ENCODE measurements at places on chromosomes 7 and 10.

DNA sequence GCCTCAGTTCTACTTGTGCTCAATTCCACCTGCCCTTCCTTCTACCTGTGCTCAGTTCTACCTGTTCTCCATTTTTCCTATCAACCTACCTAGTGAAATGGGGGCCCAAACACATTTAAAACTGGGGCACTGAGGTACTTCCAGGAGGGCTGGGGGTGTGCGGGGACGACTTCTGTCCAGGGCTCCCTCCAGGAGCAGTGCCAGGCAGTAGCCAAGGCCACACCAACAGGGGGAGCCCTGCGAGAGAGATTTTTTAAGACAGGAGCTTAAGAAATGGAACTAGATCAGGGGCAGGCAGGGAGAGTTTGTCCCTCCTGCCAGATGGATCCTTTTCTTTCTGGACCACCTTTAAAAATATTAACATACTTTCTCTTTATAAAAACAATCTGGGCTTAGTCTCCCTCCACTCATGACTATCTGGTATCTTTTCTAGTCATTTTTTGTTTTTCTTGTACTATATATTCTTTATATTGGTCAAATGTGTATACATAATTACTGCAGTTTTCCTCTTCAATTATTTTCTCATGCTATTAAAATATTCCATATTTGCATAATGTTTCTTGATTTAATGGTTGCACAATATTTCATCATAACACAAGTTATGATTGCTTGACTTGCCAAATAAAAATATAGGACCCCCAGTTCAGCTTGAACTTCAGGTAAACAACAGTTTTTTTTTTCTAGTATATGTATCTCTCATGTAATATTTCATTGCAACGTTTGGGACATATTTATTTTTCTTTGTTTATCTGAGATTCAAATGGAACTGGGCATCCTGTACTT is 47.3 kb upstream of the INSYN2A start:
- no peak for DNase-seq

GRCh38 chr7:47044625-47045024 is 537.3 kb downstream of the TNS3 start:
- DNase-seq: no peak

- no peak for DNase-seq
Measured at GRCh38 chr10:124875596-124875995, 66.3 kb upstream of the ZRANB1 start.

DNA sequence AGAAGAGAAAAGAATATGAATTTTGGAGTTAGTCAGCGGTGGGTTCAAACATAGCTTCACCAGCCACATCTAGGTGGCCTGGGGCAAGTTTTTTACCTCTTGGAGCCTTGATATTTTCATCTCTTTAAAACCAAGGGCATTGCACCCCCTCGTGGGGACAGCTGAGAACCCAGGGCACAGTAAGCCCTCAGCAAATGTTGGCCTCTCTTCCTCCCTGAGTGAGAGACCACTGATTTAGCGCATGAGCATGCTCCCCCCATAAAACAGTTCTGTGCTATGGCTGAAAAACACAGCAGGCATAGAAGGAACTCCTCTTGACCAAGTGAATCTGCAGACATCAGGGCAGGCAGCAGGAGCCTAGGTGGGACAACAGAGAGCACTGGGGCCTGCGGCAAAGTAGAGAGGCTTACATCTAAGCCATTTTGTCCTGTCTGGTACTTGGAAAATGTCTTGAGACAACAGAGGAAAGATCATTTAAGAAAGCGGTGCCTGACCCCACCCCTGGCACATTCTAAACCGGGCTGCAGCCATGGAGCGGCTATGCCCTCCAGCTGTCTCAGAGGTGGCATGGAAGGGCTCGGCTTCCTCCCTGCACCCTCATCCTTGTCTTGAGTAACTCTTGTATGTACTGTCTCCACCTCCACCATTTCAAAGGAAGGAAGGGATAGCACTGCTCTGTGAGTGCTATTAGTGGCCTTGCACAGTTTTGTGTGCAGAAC is 94.7 kb downstream of the ARHGAP22 start:
- no peak for DNase-seq

- DNase-seq: no peak
Measured at GRCh38 chr7:140058517-140058916, 4.2 kb downstream of the PARP12 start.
